ENCODE measurements at places on chromosomes 5 and 9.

GRCh38 chr9:98383758-98384157 is 128.3 kb upstream of the TBC1D2 start:
- no peak for DNase-seq

GRCh38 chr9:97908705-97909104 is 13.6 kb downstream of the TRMO start:
- no peak for DNase-seq

- no peak for DNase-seq
Measured at GRCh38 chr9:12368569-12368968, 324.6 kb upstream of the TYRP1 start.

- DNase-seq: no peak
Measured at GRCh38 chr9:80086822-80087345, 515.1 kb downstream of the TLE4 start.

DNA sequence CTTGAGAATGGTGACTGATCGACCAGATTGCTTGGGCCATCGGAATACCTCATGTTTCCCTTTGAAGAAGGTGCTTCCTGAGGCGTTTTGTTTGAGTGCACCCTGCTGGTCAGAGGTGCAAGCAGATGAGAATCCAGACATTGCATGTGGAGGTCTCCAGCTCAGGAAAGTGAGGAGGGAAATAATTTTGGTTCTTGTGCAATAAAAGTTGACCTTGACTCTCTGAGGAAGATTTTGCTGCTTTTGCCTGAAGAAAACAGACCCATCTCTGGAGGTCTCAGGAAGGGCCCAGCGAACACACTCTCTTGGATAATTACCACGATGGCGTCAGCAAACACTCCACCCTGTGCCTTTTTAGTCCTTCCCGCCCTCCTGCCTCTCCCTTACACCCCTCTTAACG is 69.7 kb downstream of the GRAMD2B start:
- DNase-seq: no peak

GRCh38 chr9:3903906-3904305 is 378.1 kb upstream of the RFX3 start:
- DNase-seq: no peak

DNA sequence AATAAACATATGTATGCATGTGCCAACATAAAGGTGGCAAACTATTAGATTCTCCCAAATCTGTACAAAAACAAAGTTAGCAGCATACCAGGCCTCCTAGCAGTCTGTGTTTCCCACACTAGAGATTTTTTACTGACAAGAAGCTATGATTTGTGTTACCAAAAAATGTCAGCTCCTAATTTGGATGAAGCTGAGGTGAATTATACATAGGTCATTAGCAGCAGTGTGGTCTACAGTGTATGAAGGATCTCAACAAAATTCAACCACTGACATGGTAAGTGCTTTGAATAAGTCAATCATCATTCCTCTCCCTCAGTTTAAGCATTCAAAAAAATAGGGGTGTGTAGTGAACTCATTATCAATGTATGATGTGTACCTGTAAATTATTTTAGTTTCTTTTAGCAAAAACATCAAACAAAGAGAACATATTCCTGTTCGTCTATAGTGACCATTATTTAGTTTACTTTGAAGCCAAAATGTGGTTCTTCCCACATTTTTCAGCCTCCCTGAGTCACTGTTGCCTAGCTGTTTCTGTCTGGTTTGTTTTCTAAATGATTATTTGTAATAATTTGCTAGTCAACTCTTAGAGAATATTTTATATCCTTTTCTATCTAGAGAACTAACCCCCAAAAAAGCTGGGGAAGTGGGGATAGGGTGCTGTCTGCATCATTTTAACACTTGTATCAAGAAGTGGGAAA is 52.1 kb upstream of the RGMB start:
- DNase-seq: no peak

GRCh38 chr9:127319366-127320114 is 55.0 kb downstream of the GARNL3 start:
- no peak for DNase-seq

DNA sequence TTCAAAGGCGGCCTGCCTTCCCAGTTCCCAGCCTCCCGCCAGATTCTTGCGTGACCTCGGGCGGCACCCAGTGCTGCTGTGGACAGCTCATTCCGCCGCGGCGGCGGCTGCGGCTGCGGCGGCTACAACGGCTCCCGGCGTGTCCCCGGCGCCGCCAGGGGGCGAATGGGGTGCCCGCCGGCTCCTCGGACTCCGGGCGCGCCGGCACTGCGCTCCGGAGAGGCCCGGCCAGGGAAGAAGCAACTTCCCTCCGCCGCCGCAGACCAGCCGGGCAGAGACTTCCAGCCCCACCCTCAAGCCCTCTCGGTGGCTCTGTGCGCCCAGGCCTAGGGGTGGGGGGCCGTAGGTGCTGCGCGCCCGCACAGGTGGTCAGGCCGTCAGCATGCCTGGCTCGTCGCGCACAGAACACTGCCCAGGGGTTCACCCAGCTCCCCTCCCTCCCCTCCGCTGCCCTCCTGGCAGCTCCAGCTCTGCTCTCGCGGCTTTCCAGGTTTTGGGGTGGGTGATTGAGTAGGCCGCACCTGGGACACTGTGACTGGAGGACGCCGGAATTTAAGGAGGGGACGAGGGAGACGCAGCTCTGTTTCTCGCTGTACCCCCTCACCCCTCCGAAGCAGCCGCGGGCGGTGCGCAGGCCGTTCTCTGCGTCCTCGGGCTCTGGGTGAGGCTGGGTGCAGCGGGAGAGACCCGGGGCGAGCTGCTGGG is 20.2 kb downstream of the IGIP start:
- DNase-seq: no peak

- DNase-seq: no peak
Measured at GRCh38 chr5:128684961-128685360, 146.9 kb upstream of the FBN2 start.

- no peak for DNase-seq
Measured at GRCh38 chr5:123068368-123068938, 20.6 kb upstream of the PRDM6 start.

GRCh38 chr5:88509403-88509802 is 240.8 kb upstream of the TMEM161B start:
- DNase-seq: no peak

GRCh38 chr9:121633119-121633714 is 18.2 kb upstream of the DAB2IP start:
- no peak for DNase-seq

DNA sequence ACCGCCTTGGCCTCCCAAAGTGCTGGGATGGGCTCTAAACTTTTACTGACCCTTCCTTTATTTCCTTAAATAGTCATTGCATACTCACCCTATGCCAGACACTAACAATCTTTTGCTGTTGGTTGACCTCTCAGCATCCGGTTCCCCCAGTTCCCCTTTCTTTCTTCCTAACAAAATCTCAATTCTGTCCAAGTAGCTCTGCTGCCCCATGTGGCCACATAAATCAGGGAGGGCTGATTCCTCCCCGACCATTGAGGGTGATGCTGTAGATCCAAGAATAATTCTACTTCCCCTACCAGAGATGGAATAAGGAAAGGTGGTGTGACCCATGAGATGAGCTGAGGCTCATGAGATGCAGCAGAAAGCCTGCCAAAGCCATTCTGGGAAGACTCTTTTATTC is 315.3 kb upstream of the MSX2 start:
- DNase-seq: no peak

- no peak for DNase-seq
Measured at GRCh38 chr5:134502259-134502658, 23.2 kb upstream of the JADE2 start.

DNA sequence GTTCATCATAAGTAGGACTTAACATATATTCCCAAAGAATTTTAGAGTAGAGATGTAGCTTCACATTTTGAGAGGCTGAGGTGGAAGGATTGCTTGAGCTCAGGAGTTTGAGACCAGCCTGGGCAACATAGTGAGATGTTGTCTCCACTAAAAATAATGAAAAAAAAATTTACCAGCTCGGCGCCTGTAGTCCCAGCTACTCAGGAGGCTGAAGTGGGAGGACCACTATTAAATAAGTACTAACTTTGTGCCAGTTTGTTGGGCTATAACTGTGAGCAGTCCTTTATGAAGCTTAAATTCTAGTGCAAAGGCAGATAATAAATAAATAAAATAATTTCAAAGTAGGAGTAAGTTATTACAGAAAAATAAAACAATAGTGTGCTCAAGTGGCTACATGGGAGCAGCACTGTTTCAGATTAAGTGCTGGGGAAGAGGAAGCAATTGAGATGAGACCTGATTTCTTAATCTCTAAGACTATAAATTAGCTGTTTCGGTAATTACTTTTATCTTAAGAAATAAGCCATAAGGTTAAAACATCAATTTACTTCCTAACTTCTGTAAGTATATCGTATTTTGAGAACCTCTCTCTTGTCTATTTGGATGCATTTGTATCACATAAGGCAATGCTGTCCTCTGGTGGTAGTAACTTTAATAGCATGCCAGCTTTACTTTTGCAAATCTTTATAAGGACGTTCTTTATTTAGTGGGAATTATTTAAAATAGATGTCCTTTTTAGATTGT is 98.9 kb downstream of the CSNK1G3 start:
- no peak for DNase-seq

DNA sequence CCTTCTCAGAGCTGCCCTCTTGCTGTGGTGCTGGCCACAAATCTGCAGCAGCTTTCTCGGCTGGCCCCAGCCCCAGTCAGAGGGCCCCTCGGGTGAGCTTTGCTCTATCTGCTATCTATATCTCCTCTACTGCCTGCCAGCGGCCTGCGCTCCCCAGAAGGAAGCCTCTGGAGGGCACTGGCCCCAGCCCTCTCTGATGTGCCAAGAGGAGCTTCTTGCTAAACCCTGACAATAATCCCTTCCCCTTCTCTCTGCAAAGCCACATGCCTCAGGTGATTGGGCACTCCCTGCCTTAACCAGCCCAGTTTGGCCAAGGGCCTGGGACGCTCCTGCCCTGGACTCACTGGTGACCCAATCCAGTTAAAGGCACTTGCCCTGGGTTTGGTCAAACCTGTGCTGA is 42.7 kb downstream of the CAMK2A start:
- no peak for DNase-seq

- DNase-seq: no peak
Measured at GRCh38 chr9:108184941-108185340, 670.8 kb downstream of the ACTL7B start.

DNA sequence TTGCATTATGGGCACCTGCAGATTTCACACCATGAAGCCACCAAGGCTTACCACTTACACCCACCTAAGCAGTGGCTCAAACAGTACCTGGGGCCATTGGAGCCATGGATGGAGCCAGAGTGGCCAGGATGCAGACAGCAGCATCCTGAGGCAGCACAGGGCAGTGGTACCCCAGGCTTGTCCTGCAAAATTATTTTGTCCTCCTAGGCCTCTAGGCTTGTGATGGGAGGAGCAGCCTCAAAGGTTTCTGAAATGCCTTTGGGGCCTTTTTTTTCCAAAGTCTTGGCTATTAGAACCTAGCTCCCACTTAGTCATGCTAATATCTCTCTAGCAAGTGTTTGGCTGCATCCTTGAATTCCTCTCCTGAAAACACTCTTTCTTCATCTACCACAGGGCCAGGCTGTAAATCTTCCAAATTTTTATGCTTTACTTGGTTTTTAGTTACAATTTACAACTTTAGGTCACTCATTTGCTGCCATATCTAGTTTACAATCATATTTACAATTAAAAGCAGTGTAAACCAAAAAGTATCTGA is 15.7 kb downstream of the TMC1 start:
- no peak for DNase-seq

GRCh38 chr9:134410071-134410834 is 84.0 kb downstream of the RXRA start:
- no peak for DNase-seq

DNA sequence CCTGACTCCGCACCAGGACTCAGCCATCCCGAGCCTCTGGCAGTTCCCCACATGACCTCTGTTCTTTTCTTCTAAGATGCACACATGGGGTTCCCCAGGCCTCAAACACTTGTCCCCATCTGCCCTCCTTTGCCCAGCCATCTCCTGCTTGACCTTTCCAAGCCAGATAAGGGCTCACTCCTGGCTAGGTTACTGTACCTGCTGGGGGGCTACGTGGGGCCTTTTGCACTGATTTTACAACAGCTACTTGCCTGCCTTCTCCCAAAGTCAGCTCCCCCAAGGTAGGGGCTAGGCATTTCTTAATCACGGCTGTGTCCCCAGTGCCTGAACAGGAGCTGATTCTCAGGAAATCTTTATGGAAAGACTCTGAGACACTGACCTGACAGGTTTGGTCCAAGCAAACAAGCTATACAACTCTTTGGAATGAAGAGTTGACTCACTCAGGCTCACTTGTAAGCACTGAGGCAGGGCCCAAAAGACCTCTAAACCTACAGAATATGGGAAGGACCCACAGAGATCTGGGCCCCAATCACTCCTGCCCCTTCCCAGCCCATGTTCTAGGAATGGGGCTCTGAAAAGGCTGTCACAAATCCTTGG is 2.5 kb downstream of the MACROH2A1 start:
- DNase-seq: no peak

GRCh38 chr5:36861871-36862270 is 14.7 kb upstream of the NIPBL start:
- no peak for DNase-seq

DNA sequence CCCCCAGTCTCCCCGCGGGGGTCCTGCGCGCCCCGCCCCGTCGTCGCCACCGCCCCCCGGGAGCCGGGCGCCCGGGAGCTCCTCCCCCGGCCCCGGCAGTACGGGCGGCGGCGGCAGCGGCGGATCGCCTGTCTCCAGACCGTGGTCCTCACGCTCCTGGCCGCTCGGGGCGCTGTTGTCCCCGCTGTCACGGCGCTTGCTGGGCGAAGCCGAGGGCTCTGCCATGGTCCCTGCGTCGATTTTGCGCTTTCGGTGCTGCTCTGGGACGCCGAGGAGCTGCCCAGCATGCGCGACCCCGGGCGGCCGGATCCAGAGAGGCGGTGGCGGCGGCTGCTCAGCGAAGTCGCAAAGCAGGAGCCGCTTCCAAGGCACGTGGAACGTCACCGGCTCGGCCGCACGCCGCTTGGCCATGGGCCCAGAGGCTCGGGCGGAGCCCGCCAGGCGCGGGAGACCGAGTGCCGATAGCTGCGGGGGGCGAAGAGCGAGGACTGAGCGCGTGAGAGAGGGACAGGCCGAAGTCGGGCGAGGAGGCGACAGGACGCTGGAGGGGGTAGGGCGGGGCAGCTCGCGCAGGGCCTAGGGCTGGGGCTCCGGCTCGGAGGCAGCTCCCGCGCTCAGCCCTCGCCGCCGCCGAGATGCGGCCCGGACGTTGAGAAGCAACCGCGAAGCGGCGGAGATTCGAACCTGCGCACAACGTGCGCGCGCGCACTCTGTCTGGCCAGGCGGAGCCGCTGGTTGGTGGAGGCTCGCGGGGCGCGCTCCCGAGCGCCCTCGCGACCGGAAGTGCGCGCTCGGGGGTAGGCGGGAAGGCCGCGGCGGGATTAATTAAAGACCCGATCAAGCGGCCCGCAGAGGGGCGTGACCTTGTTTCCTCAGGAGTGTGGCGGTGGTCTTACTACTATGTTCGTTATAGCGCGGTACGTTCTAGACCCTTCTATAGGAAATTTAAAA is at the start of gene C9orf40:
TSS of gene C9orf40 (minus strand) at position 712 of the 951 bp plus-strand sequence. CDS start at position 411, 301 bp downstream.
- DNase-seq: peak; percentile 59

GRCh38 chr5:174134545-174134944 is 89.0 kb downstream of the NSG2 start:
- DNase-seq: no peak

GRCh38 chr5:142191776-142192175 is 83.2 kb downstream of the NDFIP1 start:
- DNase-seq: no peak

- no peak for DNase-seq
Measured at GRCh38 chr5:43367909-43368669, 44.1 kb downstream of the CCL28 start.

GRCh38 chr9:78031444-78031892 is at the start of gene GNAQ:
Gene GNAQ (minus strand): TSS chr9:78031811. CDS start chr9:78031235, 576 bp downstream.
- no peak for DNase-seq

- no peak for DNase-seq
Measured at GRCh38 chr5:91018200-91018599, 364.9 kb downstream of the ARRDC3 start.
